CD4-positive, alpha-beta T cell treated with Interleukin-4 for 1 hour (primary cell): ENCODE measurements at places on chromosomes 16 and 17.
A peak's percentile ranks its signal among the peaks of the same experiment; 100 is the strongest.

GRCh38 chr17:5500589-5501391 is 14.4 kb downstream of the MIS12 start:
- DNase-seq, result peak; percentile 85

DNA sequence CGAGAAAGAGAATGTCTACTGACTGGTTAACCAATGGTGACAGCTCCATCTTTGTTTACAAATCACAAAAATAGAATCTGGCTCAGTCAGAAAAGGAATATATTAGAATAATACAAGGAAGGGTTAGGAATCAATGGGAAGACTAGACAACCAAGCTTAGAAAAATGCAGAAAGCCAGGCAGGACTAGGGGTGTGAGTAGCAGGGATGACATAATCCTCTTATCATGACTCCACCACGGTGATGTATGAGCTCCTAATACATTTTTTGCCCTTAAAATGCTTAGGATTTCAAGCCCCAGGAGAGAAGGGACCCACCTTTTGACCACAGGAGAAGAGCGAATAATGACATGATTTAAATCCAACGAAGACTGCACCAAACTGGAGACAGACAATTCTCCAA is 252.3 kb downstream of the CHD9NB start:
- DNase-seq, result no peak

- DNase-seq, result peak; percentile 77
Measured at GRCh38 chr16:30458561-30459394, 13.1 kb upstream of the SEPHS2 start.

DNA sequence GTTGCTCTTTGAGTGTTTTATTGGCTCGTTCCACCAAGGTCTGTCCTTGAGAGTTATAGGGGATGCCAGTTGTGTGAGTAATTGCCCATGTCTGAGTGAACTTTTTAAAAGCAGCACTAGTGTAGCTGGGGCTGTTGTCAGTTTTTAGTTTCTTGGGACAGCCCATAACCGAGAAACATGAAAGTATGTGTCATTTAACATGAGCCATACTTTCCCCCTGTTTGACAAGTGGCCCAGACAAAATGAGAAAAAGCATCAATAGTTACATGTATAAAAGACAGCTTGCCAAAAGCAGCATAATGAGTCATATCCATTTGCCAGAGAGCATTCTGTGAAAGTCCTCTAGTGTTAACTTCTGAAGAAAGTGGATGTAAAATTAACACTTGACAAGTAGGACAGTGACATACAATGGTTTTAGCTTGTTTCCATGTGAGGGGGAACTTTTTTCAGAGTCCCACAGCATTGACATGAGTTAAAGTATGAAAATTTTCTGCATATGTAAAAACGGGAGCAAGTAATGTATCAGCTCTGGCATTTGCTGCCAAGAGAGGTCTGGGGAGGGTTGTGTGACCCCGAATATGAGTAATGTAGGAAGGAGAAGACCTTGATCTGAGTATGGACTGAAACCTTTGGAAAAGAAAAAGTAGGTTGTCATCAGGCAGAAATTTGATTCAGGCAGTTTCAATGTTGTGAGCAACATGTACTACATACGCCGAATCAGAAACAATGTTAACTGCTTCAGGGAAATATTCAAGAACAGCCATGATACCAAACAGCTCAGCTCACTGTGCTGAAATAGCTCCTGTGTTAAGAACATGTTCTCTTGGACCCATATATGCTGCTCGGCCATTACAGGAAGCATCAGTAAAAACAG is 56.8 kb upstream of the ARL4D start:
- DNase-seq, result no peak

DNA sequence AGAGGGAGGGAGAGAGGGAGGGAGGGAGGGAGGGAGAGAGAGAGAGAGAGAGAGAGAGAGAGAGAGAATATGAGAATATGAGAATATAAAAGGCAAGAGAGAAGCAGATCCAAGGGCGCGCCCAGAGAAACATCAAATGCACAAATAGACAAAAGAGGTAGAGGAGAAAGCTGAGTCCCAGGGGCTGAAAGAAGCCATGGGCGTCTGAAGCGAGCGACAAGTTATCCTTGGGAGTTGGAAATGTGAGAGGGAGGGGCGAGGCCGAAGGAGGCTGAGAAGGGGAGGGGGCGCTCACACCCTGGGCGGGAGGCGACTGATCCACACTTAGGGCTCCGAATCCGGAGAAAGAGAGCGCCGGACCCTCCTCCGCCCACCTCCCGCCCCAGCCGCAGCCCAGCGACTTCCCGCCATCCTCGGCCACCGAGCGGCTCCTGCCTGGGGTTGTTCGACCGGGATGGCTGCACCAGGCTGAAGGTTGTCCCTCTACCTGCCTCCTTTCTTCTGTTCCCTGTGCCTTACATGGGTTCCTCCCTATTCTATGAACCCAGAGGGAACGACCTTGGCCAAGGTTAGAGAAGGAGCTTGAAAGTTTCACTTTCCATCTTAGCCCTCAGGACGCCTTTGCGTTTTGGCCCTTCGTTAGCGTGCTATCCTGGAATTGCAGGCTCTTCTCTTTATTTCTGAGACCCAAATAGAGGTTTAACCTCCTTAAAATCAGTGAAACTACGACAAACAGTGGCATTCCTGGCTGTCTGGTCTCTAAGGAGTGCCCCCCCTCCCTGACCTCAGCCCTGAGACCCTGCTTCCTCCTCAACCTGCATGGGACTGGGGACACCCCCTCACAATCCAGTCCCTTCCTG is 21.2 kb upstream of the HOXB9 start:
- DNase-seq, result no peak

DNA sequence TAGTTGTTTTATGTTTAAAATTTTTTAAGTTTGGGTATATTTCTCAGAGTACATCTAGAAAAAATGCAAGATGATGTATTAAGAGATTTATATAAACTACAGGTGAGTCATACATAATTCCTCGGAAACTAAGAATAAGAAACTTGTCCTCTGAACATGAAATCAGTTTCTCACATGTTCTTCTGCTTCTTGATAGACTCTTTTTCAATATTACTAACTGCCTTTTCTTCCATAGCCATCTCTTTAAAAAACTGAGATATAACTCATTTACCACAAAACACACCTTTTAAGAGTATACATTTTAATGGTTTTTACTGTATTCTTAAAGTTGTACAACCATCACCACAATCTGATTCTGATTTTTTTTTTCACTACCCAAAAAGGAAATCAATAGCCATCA is 238.4 kb upstream of the AXIN2 start:
- no peak for DNase-seq

GRCh38 chr17:29149431-29150064 is 30.6 kb downstream of the MYO18A start:
- DNase-seq, result peak; percentile 65

DNA sequence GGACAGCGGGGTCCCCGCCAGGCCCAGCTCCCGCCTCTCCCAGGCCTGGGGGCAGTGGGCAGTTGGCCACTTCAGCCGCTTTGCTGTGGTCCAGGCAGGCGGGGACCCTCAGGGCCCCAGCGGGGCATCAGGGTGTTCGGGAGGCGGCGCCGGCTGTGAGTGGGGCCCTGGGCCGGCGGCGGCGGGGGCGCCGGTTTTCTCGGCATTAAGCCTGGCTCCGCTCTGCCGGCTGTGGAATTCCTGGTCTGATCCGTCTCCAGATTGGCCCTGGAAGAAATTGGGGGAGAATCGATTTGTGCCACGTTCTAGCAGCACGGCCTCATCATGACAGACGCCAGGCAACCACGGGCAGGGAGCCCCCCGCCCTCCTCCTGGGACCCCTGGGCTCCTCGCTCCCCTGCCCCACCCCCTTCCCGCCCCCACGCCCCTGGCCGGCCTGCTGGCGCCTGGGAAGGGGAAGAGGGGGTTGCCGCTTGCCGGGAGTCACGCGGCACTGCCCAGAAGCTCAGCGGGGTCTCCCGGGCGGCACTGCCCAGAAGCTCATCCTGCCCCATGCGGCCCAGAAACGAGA is 28.6 kb upstream of the SSTR5 start:
- no peak for DNase-seq

- no peak for DNase-seq
Measured at GRCh38 chr16:88416686-88417085, 33.9 kb downstream of the ZNF469 start.

DNA sequence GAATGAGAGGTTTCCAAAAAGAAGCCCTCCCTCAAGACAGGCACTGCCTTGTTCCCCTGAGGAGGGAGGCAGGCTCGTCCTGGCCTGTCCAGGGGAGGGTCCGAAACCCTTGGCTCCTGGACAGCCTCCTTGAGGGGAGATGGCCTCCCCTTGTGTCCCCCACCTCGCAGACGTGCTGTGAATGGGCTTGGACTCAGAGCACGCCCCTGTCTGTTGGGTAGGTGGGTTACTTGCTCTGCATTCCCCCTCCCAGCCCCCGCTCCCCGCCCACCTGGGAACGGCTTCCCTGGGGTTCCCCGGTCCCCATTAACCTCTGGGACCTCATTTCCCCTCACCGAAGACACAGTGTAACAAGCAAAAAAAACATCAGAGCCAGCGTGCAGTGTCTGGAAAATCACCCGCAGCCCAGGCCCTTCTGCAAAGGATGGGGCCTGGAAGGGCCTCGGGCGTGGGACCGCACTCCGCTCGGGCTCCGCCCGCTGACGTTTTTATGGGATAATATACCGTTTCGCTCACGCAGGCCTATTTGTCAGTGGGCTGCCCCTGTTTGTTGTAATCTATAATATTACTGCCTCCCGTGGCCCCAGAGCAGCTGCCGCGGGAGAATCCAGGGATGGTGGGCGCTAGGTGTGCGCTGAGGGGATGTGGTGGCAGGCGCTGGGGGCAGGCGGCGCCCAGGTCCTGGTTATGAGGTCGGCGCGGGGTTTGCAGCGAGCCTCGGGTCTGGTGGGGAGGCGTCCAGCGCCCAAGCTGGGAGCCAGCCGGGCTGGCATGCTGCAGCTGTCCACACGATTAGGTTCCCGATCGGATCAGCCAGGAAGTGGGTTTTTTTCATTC is 11.1 kb downstream of the BAHCC1 start:
- no peak for DNase-seq

DNA sequence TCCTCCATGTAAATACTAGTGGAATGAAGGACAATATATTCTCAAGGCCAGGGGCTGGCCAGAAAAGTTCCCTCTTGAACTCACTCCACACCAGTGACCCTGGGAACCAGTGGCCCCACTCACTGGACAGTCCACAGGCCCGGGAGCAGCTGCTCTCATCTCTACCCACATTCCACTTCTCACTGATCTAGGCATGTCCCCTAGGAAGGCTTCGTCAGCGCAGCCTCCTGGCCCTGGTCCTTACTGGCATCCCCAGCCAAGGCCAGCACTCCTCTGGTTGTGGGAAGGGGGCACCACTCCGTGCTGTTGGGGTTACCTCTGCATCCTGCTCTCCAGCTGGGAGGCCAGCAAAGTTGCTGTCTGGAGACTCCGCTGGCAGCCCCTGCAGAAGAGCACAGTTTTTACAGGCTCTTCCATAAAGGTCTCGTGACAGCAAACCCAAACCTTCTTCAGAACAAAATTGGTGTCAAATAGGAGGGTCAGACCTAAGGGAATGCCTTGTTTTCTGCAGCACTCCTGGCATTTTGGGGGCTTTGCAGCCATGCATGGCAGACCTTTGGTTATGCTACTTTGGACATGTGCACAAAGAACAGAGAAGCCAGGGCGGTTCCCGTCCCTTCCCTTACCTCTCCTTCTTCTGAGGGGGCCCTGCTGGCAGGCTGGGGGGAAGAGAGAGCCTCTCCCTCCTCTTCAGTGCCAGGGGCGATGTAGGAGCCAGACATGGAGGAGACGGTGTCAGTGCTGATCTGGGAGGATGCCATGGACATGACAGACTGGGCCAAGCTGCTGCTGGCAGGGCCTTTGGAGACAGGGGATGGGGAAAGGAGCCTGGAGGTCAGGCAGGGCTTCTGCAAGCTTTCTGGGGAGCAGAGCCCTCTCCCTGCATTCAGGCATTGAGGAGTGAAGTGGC is 14.1 kb upstream of the FOXJ1 start:
- no peak for DNase-seq

DNA sequence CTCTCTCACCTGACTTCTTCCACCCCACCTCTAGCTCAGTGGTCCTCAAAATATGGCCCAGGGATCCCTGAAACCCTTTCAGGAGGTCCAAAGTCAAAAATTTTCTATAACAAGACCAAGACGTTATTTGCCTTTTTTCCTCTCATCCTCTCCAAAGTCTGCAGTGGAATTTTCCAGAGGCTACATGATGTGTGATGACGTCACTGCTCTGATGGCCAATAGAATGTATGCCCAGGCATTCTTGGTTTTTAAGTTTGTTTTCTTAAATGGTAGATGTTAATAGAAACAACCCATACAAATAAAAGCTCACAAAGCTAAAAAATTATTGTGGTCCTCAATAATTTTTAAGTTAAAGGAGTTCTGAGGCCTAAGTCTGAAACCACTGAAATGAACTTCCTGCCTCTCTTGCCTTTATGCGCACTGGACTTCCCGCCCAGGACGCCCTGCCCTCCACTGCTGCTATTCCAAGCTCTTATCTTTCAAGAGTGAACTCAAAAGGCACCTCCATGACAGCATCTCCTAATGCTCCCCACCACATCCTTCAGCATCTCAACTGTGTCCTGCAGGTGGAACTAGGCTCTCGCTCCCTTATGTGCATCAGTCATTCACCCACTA is 13.5 kb downstream of the UBE2O start:
- no peak for DNase-seq

DNA sequence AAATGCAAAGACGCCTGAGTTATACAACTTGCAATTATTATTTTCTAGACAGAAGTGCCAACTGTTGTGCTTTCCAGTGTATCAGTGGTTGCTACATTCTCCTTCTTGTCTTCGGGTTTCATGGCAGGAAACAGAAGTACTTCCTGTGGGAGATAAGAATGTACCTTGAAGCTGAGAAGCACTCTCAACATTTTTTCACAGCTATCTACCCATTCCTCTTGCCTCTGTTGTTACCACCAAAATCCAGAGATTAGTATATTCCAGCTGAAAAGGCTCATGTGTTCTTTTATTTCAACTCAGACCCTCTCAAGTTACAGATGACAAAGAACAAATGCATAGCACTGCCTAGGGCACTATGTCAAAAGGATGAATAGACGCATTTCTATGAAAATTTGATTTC is 4.8 kb upstream of the ADAT1 start:
- DNase-seq, result no peak

- DNase-seq, result no peak
Measured at GRCh38 chr16:86632206-86632605, 53.9 kb downstream of the FOXL1 start.

- no peak for DNase-seq
Measured at GRCh38 chr16:77788181-77789084, at the start of gene VAT1L. VAT1L (plus strand) TSS chr16:77788564; CDS start chr16:77788683, 119 bp downstream.

DNA sequence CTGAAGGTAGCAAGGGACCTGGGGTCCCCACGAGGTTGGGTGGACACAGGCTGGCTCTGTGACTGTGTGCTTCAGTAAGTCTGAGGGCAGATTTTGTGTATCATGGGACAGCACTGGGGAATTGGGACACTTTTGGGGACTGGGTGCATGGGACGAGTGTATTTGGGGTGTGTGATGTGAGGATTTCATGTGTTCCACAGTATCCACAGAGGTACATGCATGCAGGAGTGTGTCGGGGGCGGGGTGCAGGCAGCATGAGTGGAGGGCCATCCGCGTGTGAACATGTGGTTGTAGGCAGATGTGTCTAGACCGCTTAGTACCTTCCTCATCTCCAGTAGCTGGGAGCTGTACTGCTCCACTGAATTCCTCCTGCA is 1.1 kb upstream of the DLX3 start:
- DNase-seq, result no peak

GRCh38 chr17:47813512-47814031 is 8.0 kb downstream of the OSBPL7 start:
- DNase-seq, result no peak

- DNase-seq, result no peak
Measured at GRCh38 chr16:21125191-21125590, 25.5 kb downstream of the DNAH3 start.

GRCh38 chr16:57810197-57811031 is 8.1 kb upstream of the KIFC3 start:
- DNase-seq, result peak; percentile 82

- no peak for DNase-seq
Measured at GRCh38 chr16:89303617-89304016, 86.1 kb downstream of the ZNF778 start.

- no peak for DNase-seq
Measured at GRCh38 chr17:55442953-55443683, 21.5 kb upstream of the MMD start.
